ENCODE measurements at places on chromosomes 5 and 9.

DNA sequence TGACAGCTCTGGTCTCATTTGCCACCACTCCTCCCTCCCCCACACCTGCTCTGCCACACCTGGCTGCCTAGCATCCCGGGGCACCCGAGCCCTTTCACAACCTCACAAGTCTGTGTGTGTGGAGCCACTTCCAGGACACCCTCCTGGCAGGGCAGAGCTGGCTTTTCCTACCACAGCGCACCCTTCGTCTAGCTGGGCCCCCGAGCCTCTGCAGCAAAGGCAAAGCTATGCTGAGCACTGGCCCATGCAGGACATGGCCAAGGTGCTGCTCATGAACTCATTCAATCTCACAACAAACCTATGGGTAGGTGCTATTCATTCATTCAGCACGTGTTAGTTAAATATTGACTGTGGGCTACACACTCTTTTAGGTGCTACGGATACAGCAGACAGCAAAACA is 43.4 kb downstream of the DUSP1 start:
- DNase-seq = no peak

GRCh38 chr5:1124205-1125029 is 12.6 kb upstream of the SLC12A7 start:
- no peak for DNase-seq

DNA sequence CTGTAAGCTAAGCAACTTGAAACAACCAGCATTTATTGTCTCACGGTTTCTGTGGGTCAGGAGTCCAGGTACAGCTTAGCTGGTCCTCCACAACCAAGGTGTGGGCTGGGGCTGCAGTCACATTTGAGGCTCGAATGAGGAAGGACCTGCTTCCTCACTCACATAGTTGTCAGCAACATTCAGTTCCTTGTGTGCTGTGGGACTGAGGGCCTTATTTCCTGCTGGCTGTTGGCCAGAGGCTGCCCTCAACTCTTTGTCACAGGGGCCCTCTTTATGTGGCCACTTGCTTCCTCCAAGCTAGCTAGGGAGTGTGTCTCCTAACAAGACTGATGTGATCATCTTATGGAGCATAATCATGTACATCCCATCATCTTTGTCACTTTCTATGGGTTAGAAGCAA is 29.2 kb upstream of the SEMA4D start:
- DNase-seq = no peak

DNA sequence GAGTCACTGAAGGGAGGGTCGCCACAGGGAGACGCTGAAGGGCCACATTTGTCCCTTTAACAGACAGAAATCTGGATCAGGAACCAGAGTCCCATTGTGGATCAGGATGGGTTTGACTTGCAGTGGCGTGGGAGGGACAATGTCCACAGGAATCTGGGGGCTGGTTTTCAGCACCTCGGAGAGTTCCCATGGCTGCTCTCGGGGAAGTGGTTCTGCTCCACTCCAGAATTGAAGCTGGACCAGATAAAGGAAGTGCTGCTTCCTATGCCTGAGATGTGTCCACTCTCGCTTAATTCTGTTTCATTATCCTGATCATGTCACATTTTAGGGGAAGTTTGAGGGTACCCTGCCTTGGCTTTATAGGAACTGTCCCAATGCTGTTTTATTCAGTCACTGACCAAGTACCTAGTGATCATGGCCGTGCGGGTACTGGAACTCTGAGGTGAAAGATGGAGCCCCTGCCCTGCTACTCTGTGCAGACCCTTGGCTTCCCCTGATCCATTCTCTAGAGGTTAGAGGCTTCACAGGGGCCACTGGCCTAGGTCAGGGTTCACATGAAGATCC is 28.7 kb downstream of the ENHO start:
- no peak for DNase-seq

All from NCI-H1436 treated with DMSO at 0.1 percent for 48 hours (cell line).